ENCODE measurements at places on chromosomes 4 and X.

- peak; percentile 84 for DNase-seq
These were observed 1.7 kb downstream of the SAT1 start for GRCh38 chrX:23784470-23785331.

DNA sequence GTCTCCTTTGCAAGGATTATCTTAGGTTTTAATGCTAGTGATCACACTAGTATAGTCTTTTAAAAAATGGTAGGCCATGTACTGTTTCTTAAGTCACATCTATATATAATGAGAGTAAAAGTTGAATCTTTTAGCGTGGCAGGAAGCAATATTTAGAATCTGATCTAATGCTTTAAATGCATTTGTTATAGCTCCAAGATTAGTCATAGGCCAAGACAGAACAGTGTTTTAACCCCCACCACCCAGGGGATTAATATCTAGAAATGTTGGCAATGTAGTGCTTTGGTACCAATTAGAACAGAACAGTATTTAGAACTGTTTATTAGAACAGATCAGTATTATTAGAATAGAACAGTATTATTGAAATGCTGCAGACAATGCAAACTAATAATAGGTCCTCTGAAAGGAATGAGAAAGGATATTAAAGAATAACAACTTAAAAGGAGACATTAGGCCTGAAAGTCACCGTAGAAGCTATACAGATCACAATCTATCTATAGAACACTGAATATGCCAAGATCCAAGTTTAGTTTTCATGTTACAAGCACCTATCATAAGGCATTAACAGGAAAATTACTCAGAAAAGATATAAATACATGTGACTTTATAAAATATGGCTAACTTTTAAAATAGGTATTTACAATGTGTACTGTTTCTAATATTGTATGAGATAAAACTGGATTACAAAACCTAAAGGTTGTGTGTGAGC, 146.2 kb downstream of the NPNT start:
- no peak for DNase-seq

GRCh38 chrX:134461437-134461836, 1.5 kb downstream of the HPRT1 start:
- DNase-seq = no peak

DNA sequence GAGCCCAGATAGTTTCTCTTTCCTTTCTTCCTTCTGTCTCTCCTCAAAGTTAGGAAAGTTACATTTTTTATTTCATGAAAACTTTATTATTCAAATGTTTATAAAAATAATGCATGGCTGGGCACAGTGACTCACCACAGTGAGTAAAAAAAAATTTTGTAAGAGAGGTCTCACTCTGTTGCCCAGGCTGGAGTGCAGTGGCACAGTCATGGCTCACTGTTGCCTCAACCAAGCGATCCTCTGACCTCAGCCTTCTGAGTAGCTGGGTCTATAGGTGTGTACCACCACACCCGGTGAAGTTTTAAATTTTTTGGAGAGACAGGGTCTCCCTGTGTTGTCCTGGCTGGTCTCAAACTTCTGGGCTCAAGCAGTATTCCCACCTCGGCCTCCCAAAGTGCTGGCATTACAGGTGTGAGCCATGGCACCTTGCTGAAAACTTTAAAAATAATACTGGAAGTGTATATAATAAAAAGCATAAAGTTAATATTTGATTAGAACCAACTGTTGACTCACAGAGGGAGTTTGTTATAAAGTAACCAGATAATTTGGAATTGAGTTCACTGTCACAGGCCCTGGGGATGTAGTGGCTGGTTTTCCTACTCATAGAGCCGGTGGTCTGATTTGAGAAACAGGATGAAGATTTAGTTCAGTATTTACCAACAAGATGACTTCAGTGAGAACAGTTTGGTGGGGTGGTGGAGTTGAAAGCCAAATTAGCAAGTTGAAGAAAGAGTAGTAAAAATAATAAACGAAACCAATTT, 18.0 kb downstream of the CMC4 start:
- no peak for DNase-seq

DNA sequence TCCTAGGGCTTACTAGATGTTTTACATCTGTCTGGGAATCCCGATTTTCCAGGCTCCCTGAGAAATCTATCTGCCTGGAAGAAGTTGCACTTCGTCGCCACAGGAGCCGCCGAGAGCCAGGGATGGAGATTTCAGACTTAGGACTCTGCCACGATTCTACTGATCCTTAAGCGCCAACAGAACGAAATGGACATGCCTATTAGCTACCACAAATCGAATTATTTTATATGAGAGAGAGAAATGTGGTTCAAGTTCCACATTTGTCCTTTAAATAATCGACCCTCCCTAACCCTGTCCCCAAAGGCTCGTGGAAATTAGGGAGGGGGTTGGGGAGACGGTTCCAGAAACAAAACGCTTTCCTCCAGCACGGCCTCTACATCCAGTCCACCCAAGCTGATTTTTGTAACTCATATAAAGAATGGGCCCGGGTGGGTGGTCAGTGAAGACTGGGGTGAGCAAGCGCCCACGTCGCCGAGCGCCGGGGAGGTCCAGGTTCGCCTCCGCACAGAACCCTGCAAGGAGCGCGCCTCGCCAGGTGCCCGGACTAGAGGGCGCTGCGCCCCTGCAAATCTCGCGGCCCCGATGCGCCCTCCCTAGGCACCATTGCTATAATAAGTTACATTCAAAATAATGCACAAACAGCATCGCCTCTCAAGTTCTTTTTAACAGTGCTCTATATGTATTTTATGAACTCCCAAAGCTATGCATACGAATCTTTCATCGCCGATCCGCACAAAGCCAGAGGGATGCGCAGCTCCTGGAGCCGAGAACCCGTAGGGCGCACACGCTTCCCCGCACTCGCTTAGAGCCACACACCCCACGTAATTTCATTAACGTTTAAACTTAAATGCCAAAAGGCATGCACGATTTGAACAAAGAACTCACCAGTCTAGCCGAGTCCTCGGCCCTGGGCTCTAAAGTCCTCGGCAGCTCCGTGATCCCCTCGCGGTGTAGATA, 2.1 kb upstream of the FAT1 start:
- peak; percentile 72 for DNase-seq

DNA sequence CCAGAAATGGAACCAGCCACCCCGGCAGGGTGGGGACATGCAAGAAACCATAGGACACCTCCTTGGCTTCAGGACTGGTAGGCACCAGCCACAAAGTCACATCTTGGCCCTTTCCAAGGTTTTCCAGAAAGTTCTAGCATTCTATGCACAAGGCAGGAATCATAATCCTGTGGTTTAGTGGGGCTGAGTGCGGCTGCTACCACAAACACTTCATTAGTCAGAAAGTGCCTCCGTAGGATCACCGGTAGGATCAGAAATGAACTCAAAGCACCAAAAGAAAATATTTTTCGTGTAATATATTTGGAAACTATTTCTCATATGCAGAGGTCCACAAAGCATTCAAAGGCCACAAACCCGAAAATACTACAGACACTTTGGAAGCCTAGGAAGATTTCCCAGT, 191.7 kb downstream of the PTTG2 start:
- peak; percentile 56 for DNase-seq

All from HFFc6 (cell line).